ENCODE measurements at places on chromosomes 16 and 17. TPM values are rescaled to one million over a fixed set of nuclear protein-coding genes. Genes with fewer than 3 reads are reported as not detected.
A peak's percentile ranks its signal among the peaks of the same experiment; 100 is the strongest.

Gene TRIM47
- total RNA-seq = 1.9 TPM

Gene ATP2A1
- 3.3 TPM for total RNA-seq

Gene P2RX1
- not detected for total RNA-seq

DNA sequence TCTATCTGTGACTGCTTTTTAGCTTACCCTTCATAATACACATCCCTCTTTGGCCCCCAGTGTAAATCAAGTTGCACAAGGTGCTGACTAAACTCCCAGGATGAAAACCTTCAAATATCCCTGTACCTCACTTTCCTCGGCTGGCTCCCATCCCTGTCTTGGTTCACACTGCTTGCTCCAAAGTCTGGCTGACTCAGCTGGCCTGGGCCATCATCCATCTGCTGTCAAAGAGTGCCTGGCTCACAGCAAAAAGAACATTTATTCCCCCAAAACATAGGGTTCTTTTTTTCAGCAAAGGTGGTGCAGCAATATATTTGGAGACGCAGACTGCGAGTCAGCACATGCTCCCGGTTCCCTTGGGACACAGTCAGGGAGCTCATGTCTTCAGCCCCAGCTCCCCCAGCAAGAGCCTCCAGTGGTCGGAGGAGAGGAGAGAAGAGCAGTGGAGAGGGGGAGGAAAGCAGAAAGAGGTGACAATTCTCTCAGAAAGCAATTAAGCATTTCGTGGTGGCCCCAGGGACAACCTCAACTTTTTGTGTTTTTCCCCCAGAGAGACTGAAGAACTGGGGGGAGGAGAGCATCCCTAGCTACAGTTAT, 26.1 kb downstream of the GPR142 start:
- no peak for DNase-seq

GRCh38 chr17:42361781-42362186, 26.5 kb downstream of the STAT3 start:
- DNase-seq = no peak

DNA sequence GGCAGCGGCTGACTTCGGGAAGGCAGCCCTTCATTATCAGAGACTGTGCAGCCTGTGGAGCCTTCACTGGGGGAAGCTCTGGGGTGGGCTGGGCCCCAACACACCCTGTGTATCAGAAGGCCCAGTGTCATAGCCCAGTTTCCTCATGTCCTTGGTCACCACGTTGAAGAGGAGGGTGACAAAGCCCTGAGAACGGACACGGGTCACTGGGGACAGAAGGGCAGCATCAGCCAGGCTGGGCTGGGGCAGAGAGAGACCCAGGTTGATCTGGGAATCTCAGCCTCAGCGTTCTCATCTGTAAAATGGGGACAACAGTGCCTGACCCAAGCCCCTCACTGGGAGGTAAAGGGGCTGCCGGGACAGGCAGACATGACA, 19.3 kb downstream of the B9D1 start:
- no peak for DNase-seq

DNA sequence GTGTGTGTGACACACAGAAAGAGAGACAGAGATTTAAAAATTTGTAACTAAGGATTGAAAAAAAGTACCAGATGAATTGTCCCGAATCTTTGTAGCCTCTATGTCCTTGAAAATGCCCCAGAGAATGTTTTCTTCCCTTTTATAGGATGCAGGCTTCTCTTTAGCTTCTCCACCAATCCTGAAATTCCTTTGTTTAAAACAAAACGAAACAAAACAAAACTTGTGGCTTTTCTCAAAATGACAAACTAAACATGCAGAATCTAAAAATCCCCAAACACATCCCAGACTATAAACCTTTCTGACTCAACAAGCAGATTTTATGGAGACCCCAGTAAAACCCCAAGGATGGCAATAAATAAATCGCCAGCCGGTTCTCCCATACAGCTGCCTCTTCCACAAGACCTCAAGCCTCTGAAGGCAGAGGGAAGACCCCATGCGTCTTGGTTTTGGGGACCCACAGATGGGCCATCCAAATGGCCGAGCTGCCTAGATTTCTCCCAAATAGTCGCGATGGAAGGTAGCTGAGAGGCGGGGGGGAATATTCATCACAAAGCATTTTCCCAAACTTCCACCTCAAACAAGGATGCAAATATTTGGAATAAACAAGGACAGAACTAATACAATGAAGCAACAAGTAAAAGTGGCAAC, 269.5 kb upstream of the FOXF1 start:
- no peak for DNase-seq

DNA sequence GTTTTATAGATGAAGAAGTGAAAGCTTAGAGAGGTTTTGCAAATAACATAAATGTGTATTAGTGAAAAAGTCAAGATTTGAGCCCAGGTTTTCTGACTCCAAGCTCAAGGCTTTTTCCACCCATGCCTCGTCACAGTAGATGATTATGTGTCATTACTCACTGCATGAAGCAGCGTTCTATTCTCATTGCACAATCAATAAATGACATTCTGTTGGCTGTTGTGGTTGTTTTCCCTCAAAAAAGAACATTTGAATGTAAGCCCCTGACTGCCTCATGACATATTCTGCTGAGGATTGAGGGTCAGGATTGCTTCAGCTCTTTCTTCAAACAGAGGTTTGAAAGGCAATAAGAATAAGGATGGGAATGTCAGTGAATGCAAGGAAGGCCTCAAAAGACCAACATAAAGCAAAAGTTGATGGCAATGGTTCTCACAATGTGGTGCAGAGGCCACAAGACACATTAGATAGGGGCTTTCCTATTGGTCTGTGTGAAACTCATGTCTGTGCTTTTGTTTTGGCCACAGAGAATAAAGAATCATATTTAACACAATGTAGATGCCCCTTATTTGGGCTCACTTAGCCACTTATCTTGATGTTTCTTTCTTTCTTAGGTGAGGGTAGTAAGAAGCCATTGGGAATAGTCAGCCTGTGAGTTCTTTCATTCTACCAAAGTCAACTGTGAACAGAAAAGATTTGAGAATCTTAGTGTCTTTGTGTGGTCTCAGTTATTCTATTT, 5.4 kb upstream of the MMD start:
- DNase-seq = no peak

GRCh38 chr17:43457362-43457692, 26.4 kb upstream of the DHX8 start:
- DNase-seq = no peak

GRCh38 chr17:79814974-79815835, 18.3 kb upstream of the CBX8 start:
- no peak for DNase-seq

DNA sequence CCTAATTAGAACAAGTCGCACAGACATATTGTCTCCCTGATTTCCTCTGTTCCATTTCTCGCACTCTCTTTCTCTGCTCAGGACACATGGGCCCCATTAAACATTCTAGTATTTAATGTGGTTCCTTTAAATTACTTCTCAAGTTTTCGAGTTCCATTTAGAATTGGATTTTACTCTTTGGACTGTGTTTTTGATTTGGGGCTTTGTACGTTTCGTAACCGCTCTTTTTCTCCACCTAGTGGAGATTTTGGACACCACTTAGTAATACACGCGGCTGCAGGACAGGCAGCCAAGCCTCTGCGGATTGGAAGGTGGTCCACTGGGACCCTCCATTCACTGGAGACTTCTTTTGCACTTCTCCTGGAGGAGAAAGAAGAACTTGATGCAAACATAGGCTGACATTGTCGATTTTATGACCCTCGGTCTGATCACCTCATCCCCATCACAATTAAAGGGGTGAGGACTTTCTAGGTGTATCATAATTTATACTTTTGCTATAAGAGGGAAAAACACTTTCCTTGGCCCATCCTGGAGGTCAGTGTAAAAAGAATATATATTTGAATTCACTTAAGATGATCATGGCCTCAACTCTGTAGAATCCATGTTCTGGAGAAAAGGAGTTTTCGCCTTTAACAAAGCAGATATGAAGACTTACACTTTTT, 85.7 kb downstream of the NOG start:
- DNase-seq = peak; percentile 11

GRCh38 chr17:35745246-35745645, 7.8 kb downstream of the GAS2L2 start:
- DNase-seq = no peak

DNA sequence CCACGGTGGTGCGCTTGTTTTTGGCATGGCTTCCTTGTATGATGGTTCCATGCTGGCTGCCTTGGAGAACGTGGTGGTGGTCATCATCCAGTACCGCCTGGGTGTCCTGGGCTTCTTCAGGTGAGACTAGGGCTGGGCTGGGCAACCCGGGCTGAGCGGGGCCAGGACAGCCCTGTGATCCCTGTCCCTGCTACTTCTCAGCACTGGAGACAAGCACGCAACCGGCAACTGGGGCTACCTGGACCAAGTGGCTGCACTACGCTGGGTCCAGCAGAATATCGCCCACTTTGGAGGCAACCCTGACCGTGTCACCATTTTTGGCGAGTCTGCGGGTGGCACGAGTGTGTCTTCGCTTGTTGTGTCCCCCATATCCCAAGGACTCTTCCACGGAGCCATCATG, 4.9 kb downstream of the CES2 start:
- DNase-seq = no peak

Measured in neural crest cell (in vitro differentiated cells).